ENCODE measurements at places on chromosomes 1 and 21.

- DNase-seq, result no peak
These were observed 576.6 kb downstream of the NPHP4 start for GRCh38 chr1:5415606-5416005.

DNA sequence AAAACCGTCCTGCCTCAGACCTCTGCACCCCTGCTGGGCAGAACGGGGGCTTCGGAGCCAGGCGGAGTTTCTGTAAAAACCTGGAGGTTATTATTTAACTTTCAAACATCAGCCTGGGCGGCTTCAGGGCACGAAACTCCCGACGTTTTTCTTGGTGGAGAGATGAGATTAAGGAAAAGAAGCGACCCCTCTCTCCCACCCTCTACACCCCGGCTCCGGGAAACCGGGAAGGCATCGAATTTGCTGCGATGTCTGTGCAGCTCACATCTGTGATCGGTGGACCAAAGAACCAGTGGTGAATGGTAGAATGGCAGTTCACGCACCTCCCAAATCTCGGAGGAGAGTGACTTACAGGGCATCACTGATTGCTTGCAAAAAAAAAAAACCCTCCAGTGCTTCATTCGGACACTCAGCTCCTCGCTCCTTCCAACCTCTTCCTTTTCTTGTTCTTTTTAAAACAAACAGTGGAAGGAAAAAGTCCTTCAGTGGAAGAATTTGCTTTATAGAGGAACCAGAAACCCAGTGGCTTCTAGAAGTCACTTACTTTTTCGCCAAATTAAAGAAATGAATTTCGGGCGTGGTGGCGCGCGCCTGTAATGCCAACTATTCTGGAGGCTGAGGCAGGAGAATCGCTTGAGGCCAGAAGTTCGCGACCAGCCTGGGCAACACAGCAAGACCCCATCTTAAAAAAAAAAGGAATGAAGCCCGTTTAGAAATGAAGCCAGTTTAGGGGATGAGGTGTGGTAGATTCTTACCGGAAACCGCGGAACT, 884 bp downstream of the PHACTR4 start:
- peak; percentile 34 for DNase-seq

- DNase-seq, result no peak
These were observed 1899.9 kb downstream of the NCAM2 start for GRCh38 chr21:22898051-22898665.

DNA sequence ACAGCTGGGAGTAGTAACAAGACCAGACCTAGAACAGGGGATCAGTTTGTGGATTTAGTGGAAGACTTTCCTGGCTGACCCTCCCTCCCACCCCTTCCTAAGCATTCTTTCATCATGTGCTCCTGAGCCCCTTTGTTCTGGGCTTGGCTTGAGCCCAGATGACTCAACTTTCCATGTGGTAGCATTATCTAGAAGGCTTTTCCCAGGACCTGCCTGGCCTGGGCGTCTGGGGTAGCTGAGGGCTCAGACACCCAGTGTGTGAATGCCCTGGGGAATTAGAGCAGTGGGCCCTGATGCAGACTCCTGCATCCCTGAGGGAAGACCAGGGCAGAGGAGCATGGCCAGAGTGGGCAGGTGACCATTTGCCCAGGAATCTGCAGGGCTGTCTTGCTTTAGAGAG, 44.1 kb upstream of the TSPAN2 start:
- DNase-seq, result peak; percentile 75

- no peak for DNase-seq
These were observed 119.6 kb upstream of the BRINP3 start for GRCh38 chr1:190597294-190597693.

- DNase-seq, result no peak
These were observed 276.5 kb downstream of the PLPP3 start for GRCh38 chr1:56302878-56303277.

DNA sequence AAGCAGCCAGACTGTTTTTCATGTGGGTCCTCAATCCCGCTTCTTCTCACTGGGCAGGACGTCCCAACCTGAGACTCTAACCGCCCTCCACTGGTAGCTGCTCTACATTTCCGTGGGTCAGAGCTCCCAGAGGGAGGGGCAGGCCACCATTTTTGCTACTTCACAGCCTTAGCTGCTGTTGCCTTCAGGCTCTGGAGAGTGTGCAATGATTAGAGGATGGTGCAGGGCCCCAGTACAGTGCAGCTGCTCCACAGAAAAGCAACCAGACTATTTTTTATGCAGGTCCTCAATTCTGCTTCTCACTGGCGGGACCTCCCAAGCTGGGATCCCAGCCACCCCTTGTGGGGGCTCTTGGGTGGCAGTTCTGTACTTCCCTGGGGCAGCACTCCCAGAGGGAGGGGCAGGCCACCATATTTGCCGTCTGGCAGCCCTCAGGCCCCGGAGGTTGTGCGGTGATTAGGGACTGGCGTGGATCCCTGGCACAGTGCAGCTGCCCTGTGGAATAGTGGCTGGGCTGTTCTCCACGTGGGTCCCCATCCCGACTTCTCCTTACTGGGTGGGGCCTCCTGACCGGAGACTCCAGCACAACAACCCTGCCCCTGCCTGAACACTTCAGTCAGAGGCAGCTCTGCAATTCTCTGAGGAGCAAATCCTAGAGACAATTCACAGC, 647.6 kb upstream of the PKN2 start:
- DNase-seq, result no peak

GRCh38 chr1:56133522-56134472, 445.6 kb downstream of the PLPP3 start:
- no peak for DNase-seq

DNA sequence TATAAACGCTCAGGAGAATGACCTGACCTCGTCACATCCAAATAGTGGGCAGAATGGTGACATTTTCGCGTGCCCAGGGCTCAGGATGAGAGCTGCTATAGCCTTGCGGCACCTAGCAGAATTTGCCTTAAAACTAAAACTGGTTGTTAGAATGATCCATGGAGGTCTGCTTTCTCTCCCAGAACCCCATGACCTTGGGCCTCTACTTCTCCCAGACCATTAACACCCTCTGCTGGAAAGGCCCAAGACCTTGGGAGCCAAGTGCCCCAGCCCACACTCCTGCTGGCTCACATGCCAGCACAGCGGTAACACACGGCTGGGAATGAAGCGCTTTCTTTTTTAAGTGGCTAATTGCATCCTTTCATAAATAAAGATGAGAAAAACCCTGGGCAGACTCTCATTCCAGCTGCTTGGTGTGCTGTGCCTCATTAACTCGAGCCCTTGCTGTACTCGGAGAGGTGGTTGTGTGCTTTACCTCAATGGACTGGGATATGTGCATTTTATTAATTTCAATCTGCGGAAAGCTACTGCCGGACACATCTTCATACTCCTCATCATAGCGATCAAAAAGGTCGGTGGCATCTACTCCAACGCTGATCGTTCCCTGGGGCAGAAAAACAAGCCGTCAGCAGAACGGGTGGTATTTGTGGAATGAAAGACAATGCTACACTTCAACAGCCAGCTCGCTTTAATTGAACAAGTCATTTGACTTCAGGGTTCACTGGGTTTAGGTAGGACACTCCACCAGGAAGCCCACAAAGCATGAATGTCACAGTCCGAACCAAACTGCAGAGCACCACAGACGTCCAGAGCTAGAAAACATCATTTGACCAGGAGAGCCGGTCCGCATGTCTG, 29.0 kb downstream of the THAP3 start:
- DNase-seq, result no peak

DNA sequence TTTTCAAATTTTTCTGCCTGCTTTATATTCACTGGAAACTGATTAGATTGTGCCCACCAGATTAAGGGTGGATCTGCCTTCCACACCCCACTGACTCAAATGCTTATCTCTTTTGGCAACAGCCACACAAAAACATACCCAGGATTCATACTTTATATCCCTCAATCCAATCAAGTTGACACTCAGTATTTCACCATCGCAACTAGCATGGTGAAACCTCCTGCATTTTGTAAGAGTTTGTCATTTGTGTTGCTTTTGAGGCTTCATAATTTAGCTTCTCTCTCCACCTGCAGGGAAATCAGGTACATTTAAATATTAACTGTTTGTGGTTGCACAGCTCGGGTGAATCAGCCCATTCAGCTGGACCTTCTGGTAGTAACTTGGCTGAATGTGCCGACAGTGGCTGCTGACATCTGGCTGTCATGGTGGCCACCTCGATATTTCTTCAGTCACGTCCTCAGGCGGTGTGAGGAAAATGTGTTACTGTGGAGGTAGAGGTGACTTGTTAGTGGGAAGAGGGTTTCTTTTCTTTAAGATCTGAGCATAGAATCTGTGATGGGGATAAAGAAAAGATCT, 224.0 kb downstream of the PTBP2 start:
- DNase-seq, result no peak

DNA sequence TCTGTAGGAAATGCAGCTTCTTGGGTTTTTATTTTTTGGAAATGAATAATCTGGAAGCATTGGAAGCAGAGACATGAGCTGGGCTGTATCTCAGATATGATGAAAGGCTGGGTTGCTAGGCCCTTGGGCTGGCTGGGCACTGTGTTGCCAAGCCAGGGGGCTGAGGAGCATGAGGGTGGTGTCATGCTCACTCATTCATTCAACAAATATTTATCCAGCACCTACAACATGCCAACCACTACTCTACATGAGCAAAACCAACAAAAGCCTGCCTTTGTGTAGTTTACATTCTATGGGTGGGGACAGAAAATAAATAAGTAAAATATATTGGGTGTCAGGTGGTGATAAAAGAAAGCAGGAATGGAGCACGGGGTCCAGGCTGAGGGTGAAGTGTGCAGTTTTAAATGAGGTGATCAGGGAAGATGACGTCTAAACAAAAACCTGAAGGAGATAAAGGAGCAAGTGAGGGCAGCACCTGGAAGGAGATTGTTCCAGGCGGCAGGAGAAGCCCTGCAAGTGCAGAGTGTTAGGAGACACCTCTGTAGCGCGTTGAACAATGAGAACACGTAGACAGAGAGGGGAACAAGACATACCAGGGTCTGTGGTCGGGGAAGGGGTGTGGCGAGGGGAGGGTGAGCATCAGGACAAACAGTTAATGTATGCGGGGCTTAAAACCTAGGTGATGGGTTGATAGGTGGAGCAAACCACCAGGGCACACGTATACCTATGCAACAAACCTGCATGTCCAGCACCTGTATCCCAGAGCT, 10.9 kb downstream of the TAGLN2 start:
- DNase-seq, result no peak

- no peak for DNase-seq
These were observed 65.9 kb upstream of the LBR start for GRCh38 chr1:225493591-225494246.

DNA sequence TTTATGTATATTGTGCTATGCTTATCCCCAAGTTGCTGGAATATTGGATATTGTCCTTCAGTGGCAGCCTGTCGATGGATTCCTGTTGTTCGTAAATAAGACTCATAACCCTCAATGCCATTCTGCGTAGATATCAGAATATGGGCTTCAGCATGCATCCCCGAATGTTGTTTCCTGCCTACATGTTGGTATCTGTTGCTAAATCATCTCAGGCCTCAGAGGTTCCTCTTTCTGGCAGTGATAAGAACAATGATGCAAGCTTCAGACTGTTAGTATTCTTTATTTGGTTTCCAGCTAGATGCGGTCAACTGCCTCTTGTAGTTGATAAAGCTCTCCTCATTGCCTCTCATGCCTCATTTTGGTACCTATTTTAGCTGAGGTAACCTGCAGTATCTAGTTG, 2082.6 kb downstream of the MRPL39 start:
- DNase-seq, result no peak

- DNase-seq, result no peak
These were observed 14.6 kb downstream of the SLC35E2B start for GRCh38 chr1:1677718-1678580.

GRCh38 chr1:99146129-99146848, 118.0 kb upstream of the PLPPR4 start:
- no peak for DNase-seq

DNA sequence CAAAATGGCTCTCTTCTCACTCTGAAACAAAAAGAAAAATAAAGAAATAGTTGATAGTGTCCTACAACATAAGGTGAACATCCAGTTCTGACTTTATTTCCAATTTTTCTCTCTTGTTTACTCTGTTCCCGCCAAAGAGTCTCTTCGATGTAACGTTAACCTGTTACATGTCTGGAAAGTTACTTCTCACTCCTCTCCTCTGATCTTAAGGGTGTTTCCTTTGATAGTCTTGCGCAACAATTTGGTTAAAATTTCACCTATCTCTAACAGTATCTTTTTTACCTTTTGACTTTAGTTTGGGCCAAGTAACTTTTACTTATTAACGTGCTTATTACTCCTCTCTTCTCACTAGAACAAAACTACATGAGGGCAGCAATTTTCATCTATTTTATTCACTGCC, 1450.2 kb downstream of the BRINP3 start:
- no peak for DNase-seq

Data from RCC 7860 (cell line).